ENCODE measurements at places on chromosomes 7 and 10.

DNA sequence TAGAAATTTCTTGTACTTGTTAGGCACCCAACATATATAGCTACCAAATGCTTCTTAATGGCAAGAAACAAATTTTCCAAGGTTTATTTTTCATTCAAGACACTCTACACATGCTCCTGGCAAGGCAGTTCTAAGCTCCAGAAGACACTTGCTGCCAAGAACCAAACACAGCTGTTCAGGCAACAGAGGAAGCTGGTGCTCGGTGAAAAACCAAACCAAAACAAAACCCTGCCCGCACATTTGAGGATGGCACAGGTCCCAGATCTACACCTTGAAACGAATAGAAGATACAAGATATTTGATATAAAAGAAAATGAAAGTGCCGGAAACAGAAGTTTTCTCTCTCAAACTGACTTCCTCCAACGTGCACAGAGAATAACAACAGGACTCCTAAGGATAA, 4.9 kb upstream of the DNTT start:
- DNase-seq = no peak

DNA sequence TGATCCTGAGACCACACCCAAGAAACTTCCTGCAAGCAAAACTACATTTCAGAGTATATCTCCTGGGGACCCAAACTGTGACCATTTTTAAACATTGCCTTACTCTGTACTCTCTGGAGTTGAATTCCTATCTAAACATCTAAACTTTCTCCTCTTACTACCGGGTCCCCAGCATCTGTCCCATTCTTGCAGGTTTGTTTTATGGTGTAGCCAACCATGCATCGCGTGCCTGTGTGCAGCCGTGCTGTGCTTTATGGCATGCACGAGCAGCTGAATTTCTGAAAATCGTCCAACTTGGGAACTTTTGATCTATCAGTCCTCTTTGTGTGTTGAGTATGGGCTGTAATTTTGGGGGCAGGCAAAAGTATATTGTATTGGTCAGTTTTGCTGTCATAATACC, 423.8 kb upstream of the DPP6 start:
- no peak for DNase-seq

DNA sequence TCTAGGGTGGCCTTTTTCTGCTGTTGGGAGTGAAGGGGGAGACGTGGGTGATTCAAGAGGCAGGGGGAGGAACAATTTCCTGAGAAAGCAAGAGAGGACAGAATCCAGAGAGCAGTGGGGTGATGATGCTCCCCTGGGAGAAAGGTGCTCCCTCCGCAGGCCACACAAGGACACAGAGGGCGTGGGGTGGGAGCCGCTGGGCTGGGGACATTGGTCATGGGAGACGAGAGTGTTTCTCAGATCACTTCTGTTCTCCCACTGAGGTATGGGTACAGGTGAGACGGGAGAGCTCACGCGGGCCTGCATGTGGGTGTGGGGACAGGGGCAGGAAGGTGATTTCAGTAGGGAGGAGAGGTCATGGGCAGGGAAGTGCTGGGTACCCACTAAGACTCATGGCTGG, 259.5 kb upstream of the CTBP2 start:
- no peak for DNase-seq

GRCh38 chr10:131882151-131882550, 18.7 kb upstream of the PPP2R2D start:
- DNase-seq = no peak

DNA sequence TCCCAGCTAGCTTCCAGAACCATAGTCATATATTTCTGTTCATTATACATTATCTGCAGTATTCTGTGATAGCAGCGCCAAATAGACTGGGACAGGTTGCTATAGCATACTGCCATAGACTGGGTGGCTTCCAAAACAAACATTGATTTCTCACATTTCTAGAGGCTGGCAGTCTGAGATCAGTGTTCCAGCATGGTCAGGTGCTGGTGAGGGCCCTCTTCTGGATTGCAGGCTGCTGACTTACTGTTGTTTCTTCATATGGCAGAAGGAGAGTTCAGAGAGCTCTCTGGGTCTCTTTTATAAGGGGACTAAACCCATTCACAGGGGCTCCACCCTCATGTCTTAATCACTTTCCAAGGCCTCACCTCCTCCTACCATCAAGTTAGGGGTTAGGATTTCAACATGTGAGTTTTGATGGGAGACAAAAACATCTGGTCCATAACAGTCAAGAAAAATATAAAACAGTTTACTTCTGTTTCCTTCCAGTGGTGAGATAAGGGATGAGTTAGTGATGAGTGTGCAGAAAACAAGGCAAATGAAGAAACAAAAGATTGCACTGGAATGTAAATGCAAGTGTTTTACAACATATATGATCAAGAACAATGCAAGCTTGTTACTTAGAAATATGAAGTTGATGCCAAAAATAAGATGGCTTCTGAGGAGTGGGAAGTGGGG, 399.0 kb upstream of the C7orf33 start:
- DNase-seq = no peak

DNA sequence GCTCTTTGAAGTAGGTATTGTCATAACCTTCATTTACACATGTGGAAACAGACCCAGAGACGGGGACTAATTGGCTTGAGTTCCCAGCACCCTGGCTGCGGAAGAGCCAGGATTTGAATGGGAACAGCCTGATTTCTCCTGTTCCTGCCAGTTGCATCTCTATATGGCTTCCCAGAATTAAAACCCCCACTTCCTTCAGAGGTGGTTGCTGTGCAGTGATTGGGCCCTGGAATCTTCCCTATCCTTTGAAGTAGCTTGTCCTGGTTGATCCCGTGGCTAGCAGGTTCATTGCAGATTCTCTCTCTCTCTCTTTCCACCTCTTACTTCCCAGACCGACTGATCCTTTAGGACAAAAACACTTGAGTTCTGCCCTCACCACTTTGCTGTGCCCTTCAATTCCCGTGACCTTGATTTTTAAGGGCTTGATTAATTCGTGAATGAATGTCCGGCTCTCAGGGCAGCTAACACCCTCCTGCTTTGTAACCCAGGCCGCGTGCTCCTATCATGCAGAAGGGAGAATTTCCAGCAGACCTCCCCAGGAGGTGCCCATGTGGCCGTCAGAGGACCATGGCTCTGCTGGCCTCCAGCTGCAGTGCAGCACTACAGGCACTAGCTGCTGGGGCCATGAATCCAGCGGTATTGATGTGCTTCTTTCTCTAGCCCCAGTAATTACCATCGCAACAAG, 120.6 kb upstream of the AGK start:
- no peak for DNase-seq

- DNase-seq = no peak
Measured at GRCh38 chr7:155195939-155196523, 101.6 kb upstream of the INSIG1 start.

DNA sequence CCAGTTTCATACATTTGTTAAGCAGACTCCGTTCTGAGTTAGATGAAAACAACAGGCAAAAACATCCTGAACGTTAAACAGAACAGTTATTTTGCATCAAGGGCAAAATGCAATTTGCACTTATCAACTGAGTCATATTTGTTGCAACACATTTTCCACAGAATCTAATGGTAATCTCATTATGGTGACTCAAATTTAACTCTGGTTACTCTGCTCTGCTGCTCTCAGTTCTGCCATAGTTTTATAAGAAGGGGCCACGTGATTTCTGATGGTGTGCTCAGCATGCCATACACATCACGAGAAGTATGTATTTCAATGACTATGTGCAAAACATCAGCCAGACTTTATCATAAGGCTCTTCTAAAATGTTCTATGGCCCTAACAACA, 148.8 kb downstream of the CHCHD3 start:
- DNase-seq = no peak

DNA sequence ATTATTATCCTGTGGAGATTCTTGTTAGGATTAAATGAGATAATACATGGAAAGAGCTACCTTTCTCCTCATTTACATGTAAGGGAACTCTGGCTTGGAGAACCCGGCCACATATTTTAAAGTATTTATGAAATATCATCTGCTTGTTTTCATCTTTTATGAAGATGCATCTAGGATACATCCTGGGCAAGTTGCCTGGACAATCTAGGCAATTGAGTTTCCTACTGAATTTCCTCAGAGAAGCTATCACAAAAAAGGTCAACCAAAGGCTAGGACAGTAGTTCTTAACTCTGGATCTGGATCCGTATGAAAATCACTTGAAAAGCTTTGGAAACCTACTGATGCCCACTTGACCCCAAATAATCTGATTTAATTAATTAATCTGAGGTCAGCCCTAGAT, 140.7 kb downstream of the MTPAP start:
- DNase-seq = no peak

GRCh38 chr10:20975236-20975635, 78.1 kb upstream of the NEBL start:
- no peak for DNase-seq

GRCh38 chr7:137328373-137329120, 15.0 kb downstream of the PTN start:
- DNase-seq = no peak

GRCh38 chr10:132869621-132870020, 72.7 kb downstream of the CFAP46 start:
- DNase-seq = no peak

DNA sequence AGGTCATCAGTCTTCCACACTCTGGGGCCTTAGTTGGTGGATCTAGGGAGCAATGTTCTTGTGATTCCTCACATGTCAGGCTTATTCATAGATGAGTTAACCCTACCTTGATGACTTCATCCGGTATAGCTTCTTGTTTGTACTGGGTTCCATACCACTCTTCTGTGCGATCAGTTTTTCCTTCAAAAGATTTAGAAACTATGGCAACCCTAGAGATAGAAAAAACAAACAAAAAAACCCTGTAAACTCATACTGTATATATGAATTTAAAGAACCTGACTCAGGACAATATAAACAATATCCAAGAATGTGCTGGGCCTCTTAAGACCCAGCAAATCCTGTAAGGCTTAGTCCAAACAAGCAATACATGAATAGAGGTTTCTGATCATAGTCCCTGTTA, 83.5 kb downstream of the IDE start:
- no peak for DNase-seq

- no peak for DNase-seq
Measured at GRCh38 chr10:12484941-12485805, 135.8 kb downstream of the CAMK1D start.

GRCh38 chr10:132443605-132443982, 46.6 kb downstream of the PWWP2B start:
- peak; percentile 42 for DNase-seq

DNA sequence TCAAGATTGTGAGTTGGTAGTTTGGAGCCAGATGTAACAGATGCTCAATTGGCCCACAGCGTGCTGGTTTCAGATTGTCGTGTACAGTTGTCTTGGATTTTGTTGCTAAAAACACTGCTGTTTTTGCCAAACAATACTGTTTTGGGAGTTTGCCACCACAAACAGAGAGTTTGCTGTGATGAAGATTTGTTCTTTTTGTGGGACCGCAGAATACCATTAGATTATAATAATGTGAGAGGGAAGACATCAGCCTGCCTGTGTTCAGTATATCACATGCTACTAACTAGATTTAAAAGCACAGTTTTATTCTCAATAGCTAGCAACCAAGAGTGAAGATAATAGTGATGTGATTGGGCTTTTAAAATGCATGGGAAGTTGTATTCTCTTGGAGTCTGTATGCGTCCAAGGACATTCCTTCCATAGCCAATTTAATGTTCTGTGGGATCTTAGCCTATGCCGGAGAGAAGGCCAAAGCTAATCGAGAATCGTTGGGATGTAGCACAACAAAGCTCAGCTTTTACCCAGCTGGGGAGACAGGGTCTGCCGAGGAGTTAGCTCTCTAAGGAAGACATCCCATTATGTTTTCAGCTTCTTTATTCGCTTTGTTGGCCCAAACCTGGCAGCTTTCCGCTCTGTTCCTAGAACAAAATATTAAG, 18.7 kb upstream of the ITGA8 start:
- DNase-seq = no peak

DNA sequence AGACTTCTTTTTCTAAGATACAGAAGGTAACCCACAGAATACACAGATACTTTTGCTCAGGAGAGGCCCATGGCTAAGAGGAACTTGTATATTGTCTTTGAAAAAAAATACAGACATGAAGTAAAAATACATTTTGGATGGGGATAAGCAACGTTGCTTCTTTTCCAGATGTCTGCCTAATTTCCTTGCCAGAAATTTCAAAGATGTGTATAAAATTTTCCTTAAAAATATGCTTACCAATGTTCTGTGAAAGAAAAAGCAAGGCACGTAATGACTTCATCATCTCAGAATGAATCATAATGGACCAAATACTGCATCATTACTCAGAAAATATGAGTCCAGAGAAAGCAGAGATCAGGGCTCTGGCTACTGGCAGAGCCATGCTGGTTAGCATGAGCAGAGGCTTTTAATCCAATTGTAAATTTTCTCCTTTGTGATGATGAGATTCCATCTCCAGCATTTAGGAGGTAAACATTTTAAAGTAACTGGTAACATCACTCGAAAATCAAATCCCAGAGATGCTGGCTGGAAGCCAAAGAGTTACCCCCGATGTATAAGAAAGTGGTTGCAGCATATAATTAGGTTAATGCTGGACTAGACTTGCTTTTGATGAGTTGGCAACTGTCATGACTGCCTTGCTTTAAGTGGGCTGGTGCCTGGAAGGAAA, 272.5 kb downstream of the SEMA3A start:
- no peak for DNase-seq

DNA sequence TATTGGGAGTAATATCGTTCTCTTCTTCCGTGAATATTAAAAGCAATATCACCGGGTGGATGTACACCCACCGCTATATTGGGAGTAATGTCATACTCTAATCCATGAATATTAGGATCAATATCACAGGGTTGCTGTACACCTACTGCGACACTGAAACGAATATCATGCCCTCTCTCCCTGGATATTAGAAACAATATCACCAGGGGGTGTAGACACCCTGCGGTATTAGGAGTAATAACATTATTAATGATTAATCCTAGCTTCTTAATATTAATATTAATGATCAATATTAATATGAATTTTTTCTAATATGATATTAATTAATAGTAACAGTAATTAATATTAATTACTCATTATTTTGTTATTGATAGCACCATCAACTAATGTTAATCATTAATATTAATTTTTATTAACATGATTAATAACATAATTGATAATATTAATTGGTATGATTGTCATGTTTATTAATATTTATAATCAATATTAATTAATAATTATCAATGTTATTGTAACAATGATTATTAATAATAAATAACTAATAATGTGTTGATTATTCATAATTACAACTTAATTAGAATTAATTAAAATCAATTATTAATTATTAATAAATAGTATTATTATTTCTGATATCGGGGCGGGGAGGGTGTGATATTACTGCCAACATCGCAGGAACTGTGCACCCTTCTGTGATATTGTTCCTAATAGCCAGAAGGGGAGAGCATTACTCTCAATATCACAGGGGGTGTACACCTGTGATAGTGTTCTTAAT, 121.3 kb upstream of the C1GALT1 start:
- no peak for DNase-seq

GRCh38 chr7:118280319-118281012, 56.0 kb downstream of the ANKRD7 start:
- no peak for DNase-seq

All from stimulated activated CD8-positive, alpha-beta memory T cell treated with anti-CD3 and anti-CD28 coated beads, Interleukin-15, amount 100 ng/mL, for 1 hour (primary cell).